ENCODE measurements at places on chromosomes 1 and 21.

DNA sequence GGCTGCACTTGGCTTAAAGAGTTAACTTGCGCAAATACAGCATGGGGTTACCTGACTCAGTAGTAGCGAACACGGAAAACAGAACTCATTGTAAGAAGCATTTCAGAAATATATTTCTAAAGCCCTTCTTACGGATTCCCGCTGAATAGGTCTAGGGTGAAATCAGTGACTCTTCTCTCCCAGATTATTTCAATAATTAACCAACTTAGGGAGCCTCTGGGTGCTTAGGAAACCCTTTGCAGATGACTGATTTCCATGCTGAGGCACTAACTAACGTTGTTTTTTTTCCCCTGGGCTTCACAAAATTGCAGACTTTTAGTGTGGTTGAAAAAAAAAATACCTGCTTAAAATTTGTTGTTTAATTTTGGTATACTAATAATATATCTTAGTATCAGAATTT is 40.3 kb downstream of the BTG3 start:
- H3K36me3 ChIP-seq: no peaks in the 10 kb centered on the region
- no peak overlapping the region for H3K4me3 ChIP-seq
- no peak overlapping the region for H3K27ac ChIP-seq
- no peaks in the 10 kb centered on the region for H3K4me1 ChIP-seq

DNA sequence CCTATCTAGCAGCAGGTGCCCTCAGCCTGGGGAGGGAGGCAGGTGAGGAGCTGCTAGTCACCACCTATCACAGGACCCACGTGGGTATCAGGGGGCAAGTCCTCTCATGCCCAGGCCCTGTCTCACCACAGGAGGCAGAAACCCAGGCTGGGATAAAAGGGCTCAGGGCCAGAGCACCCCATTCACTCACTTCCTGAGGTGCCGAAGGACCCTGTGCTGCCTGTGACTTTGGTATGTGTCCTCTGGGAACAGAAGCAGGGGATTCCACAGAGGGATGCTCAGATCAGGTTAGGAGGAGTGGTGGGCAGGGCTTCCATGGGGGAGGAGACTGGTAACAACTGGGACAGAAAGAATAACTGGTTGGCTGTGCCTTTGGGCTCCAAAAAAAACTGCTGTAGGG is at the start of gene LCE1E:
LCE1E (plus strand) TSS at position 181 of the 400 bp plus-strand sequence. CDS start 1,043 bp downstream, outside the sequence.
- H3K4me1 ChIP-seq: no peaks in the 10 kb centered on the region
- DNase-seq: no peak
- no peaks in the 10 kb centered on the region for H3K36me3 ChIP-seq
- H3K27me3 ChIP-seq: no peaks in the 10 kb centered on the region

DNA sequence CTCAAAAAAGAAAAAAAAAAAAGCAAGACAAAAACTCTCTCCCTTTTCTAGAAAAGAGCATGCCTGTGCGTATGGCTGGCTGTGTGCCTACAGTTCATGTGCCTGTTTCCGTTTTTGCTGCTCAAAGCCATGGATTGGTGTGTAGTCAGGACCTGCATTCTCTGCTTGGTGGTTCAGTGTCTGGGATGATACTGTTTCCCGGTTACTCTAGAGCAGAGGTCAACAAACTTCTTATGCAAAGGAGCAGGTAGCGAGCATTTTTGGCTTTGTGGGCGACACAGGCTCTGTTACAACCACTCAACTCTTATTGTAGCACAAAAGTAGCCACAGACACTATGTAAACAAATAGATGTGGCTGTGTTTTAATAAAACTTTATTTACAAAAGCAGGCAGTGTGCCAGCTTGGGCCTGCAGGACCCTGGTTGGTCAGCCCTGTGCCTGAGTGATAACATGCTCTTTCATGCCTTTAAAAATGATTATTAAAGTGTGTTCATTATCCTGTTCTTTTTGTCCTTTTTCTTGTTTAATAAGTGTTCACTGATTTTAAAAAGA is 524.2 kb downstream of the KIF26B start:
- no peaks in the 10 kb centered on the region for H3K4me1 ChIP-seq
- no peak overlapping the region for H3K4me3 ChIP-seq
- DNase-seq: no peak
- H3K27ac ChIP-seq: no peak overlapping the region
- no peaks in the 10 kb centered on the region for H3K27me3 ChIP-seq

- H3K27me3 ChIP-seq: no peaks in the 10 kb centered on the region
- H3K4me3 ChIP-seq: no peak overlapping the region
- H3K36me3 ChIP-seq: peaks cover 7% of the 10 kb centered on the region
- DNase-seq: peak; percentile 18
- no peak overlapping the region for H3K27ac ChIP-seq
- H3K4me1 ChIP-seq: no peaks in the 10 kb centered on the region
These were observed 27.4 kb upstream of the COQ8A start for GRCh38 chr1:226912587-226913176.

DNA sequence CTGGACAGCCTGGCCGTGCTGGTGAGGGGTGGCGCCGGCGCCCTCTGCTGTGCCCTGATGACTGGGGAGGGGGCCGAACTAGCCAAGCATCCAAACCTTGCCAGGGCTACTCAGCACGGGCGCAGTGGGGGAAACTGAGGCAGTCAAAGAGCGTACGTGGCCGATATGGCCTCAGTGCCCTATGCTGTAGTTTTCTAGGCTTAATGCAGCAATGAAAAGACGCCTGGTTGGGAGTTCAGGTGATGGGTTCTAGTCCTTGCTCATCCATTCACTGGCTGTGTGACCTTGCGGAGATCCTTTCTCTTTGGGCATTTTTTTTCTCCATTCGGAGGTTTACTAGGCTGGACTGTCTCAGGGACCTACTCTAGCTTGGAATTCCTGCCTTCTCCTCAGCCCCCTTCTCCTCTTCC is 822 bp downstream of the MTX1 start:
- peaks cover 14% of the 10 kb centered on the region for H3K4me1 ChIP-seq
- no peaks in the 10 kb centered on the region for H3K27me3 ChIP-seq
- peaks cover 20% of the 10 kb centered on the region for H3K36me3 ChIP-seq
- no peak overlapping the region for H3K27ac ChIP-seq
- H3K4me3 ChIP-seq: peak overlapping the region; percentile 98

DNA sequence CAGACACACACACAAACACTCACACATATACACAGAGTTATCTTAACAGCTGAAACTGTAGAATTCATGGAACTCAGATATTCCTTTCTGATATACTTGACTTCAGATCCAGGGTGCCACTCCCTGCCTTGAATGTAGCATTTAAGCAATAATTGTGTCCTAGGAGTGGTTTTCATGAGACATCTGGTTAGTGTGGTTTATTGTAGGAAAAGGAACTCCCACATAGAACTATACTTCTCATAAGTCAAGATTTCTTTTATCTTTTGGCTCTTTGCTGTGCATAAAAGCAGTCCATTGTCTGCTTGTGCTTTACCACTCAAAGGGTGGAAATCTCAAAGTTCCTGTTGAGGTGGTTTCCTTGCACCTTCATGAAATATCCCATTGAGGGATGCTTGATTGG is 272.6 kb upstream of the SGIP1 start:
- no peak for DNase-seq
- no peaks in the 10 kb centered on the region for H3K4me1 ChIP-seq
- no peaks in the 10 kb centered on the region for H3K27me3 ChIP-seq
- H3K27ac ChIP-seq: no peak overlapping the region
- no peaks in the 10 kb centered on the region for H3K36me3 ChIP-seq

- no peaks in the 10 kb centered on the region for H3K27me3 ChIP-seq
- H3K27ac ChIP-seq: no peak overlapping the region
- no peak overlapping the region for H3K4me3 ChIP-seq
- no peak for DNase-seq
These were observed 141.2 kb downstream of the ZBTB18 start for GRCh38 chr1:244192325-244192724.

GRCh38 chr1:156584813-156585212 is 5.3 kb downstream of the TTC24 start:
- peaks cover 31% of the 10 kb centered on the region for H3K27me3 ChIP-seq
- H3K27ac ChIP-seq: no peak overlapping the region
- no peak overlapping the region for H3K4me3 ChIP-seq
- peaks cover 7% of the 10 kb centered on the region for H3K4me1 ChIP-seq
- H3K36me3 ChIP-seq: no peaks in the 10 kb centered on the region

All from mesenchymal stem cell (in vitro differentiated cells and primary cell).